ENCODE measurements at places on chromosomes 7 and 10.
A peak's percentile ranks its signal among the peaks of the same experiment; 100 is the strongest.

GRCh38 chr7:149027611-149028345 is 527 bp downstream of the PDIA4 start:
- no peak for DNase-seq

GRCh38 chr7:122468945-122469344 is 164.4 kb upstream of the FEZF1 start:
- no peak for DNase-seq

DNA sequence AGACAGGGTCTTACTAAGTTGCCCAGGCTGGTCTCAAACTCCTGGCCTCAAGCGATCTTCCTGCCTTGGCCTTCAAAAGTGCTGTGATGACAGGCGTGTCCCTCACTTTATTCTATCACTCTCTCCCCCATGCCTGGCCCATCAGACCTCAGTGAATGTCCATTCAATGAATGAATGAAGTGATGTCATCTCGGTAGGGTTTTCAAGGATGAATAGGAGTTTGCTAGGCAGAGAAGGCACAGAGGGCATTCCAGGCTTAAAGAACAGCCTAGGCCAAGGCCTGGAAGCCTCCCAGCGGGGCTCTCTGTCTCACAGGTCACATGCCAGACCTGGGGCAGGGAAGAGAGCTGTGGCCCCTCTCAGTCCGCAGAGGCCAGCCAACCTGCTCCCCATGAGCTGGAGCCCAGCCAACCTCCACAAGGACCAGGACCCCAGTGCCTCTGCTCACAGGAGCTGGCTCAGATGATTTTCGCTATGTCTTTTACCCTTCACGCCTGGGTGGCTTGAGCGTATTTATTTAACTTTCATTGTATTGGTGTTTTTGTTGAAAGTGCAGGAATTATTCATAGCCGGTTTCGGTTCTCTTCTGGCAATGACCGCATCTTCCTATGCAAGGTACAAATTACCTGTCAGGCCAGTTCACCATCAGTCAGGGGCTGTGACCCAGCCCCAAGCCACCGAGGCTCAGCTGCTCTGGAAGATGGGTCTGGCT is 11.8 kb upstream of the TNRC18 start:
- no peak for DNase-seq

GRCh38 chr10:127738512-127739424 is 1.8 kb downstream of the FOXI2 start:
- DNase-seq: no peak

DNA sequence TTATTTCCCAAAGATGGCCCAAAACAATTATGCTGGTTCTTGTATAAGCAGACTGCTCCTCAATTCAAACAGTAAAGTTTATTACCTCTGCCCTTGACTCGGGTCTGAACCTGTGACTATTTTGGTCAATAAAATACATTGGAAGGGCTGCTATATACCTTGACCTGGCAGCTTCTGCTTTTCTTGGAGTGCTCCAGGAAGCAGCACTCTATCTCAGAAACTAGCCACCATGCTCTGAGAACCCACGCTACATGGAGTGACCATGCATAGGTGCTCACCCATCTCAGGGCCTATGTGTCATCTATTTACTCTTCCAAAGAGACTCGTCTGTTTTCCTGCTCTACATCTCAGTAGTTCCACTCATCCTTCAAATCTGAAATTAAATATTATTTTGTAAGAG is 299.9 kb downstream of the AHR start:
- no peak for DNase-seq

DNA sequence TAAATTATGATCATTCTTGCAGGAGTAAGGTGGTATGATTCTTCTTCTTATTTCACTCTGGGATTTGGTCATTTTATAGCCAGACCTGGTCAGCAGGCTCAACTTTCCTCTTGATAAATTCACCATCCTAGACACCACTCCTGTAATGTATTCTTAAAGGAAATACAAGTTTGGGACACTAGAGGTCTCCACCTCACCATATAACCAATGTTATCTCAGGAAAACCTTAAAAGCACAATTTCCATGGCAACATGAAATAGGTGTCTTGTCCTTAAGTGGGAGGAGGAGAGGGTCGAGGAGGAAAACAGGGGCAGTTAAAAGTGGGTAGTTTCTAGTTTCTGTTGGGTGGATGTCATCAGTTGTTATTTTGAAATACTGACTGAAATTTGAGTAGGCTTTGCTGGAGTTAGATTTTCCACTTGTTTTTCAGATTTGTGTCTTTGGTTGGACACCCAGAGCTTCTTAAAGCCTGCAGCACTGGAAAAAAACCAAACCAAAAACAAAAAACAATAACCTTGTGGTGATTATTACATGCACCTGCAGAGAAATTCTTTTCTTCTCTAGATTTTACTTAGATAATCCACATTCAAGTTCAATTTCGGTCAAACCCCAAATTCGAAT is 163.1 kb downstream of the PRKCQ start:
- no peak for DNase-seq

GRCh38 chr7:128094686-128095085 is 63.4 kb upstream of the LRRC4 start:
- no peak for DNase-seq

- DNase-seq: no peak
These were observed 898.2 kb downstream of the CCSER2 start for GRCh38 chr10:85226596-85226995.

DNA sequence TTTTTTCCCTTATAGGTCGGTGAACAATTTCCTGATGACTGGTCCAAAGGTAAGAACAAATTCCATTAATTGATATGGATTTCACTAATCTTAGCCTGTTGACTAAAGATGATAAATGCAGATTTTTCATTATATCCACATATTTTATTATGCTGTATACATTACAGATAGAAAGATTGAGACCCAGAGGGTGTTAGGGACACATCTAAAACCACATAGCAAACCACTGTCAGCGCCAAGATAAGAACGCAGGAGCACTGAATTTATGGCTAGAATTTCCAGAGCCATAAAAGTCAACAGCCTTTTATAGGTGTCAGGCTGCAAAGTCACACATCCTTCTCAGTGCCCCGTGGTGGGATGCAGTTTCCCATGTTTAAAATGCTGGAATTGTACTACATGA is 16.2 kb downstream of the WNT8B start:
- DNase-seq: no peak

DNA sequence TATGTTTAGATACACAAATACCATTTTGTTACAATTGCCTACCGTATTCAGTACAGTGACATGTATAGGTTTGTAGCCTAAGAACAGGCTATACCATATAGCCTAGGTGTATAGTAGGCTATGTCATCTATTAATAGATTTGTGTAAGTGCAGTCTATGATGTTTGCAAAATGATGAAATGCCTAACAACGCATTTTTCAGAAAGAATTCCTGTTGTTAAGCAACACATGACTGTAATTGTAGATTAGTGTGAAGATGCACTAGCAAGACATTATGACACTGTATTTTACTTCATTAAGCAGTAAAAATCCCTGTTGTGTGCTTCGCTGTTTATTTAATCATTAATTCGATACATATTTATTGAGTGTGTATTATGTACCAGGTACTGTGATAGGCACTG is 446.0 kb downstream of the SUGCT start:
- DNase-seq: no peak

DNA sequence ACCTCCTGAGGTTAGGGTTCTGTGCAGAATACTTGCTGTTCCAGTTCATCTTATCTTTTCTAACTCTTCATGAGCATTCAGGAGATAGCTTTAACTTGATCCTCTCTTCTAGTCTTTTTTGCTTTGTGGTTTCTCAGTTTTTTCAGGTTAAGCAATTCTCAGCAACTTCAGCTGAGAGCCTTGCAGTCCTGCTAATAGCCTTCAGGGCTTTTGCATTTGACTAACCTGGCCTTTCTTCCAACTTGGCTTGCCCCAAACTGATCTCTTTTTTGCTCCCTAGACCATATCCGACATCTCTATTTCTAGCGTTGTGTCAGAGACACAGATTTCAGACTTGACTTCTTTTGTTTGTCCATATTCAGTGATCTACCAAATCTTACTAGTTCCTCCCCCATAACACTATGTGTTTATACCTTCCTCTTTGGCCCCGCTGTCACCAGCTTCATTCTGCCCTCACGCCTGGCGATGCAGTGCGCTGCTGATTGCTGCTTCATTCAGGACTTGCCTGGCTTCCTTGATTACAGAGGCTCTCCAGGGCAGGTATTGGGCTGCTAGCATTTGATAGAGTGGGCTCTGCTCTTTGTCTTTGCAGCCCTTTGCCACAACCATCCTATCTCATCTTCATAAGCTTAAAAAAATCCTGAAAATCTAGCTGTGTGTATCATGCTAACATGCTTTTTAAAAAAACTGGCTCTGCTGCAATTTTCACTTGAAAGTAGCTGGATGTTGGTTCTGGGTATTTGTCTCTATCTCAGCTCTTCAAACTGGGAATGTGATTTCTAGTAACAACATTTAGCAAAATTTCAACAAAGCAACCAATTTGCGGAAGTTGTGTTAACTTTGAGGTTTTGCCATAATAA is 9.6 kb downstream of the CUL1 start:
- no peak for DNase-seq

DNA sequence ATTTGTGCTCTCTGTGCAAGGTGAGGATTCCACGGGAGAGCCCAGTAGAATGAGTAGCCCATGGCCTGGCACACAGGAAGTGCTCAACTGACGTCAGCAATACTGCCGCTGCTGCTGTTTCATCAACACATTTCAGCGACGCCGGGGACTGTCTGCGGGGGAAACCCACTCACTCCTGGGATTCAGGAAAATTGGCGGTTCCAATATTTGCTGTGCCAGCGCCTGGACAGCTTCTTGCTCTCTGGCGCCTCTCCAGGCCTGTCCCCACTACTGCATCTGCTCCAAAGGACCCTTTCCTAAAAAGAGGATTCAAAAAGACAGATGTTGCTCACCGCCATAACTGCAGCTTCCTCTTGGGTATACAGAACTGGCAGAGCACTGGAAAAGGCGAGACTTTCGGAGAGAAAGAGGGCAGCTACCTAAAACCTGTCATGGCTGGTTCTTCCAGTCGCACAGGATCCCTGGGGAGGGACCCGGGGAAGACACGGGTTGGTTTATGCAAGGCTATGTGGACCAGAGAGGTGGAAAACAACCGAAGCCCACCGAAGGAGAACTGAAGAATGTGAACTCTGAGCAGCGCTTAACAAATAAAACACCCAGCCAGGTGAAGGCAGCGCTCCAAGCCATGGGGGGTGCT is 39.7 kb upstream of the ENO4 start:
- DNase-seq: no peak

GRCh38 chr10:115093286-115093775 is at the start of gene ATRNL1:
TSS of gene ATRNL1 (plus strand) at chr10:115093365. CDS start at chr10:115093751, 386 bp downstream.
- no peak for DNase-seq

GRCh38 chr10:101656890-101657289 is 38.1 kb downstream of the FBXW4 start:
- no peak for DNase-seq

- no peak for DNase-seq
These were observed 259.7 kb downstream of the DNAJB6 start for GRCh38 chr7:157596471-157596870.

DNA sequence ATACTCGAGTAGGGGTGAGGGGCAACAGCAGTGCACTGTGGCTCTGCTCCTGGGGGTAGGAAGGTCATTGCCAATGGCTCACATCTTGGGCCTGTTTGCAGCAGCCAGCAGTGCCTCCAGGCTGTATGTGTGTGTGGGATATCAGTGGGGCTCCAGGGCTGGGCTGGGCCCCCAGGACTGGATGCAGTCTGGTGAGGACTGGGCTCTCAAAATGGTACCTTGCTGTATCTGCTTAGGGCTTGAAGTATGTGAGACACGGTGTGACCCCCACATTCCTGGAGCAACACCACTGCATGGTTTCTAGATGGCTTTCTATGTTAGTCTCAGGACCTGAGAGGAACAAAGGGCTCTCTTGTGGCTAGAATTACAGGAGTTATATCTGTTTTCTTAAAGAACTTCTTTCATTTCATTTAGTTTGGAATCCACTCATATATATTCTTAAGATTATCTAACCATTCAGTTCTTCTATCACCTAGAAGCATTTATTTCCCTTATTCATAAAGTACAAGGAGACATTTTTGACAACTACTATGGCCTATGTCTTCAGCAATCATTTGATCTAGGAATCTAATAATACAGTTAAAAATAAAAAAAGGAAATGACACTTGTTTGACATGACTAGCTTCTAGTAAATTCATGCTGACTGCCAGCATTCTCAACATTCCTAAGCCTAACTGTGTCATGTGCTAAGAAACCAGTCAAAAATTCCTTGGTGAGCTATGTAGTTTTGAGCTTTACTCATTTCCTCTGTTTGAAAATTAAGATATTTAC is 443.2 kb upstream of the SEMA3A start:
- DNase-seq: peak; percentile 33

GRCh38 chr7:3028071-3028757 is 15.5 kb downstream of the CARD11 start:
- DNase-seq: peak; percentile 62

DNA sequence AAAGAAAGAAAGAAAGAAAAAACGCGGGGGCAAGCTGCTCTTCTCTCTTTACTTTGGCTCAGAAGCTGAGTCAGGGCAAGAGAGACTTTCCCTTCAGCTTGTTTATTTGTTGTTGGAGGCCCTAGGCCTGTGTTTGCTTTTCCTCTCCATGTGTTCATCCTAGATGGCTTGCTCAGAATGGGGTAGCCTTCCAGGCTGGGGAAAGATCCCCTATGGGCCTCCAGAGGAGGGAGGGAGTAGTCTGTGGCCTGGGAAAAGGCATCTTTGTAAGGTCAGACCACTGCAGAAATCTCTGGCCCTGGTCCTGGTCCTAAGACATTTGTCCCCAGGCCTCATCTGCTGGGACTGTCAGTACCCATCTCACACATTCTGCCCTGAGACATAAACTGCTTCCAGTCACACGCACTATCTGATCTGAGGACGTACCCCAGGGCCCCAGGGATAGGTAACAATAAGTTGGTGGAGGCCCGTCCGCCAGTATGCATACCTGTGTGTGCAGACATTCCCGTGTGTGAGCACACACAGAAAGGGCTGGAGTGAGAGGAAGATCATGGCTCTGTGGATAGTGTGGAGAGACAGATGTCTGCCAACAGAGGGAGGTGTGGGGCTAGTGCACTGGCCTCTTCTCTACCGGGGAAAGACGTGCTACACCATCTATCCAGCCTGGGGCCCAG is 4.9 kb upstream of the SCD start:
- no peak for DNase-seq

DNA sequence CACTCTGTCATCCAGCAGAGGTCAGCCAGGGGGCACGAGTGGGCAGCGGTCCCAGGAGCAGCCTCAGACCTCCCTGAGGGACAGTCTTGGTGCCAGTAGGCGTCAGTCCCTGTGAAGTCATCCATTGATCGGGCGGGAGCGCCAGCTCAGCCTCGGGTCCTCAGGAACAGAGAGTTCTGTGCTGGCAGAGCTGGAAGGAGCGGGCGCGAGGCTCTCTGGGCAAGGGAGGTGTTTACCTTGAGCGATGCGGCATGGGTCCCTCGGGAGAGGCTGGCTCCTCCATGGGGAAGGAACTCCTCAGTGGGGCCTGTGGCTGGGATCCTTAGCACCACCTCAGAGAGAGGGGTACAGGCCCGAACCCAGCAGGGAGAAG is 101.1 kb upstream of the PPIF start:
- DNase-seq: no peak

Measured in epithelial cell of prostate (primary cell).